ENCODE measurements at places on chromosomes 12 and 14.

- DNase-seq: no peak
These were observed 70.3 kb upstream of the PRMT8 start for GRCh38 chr12:3420693-3421092.

GRCh38 chr12:10361084-10361483, 28.8 kb downstream of the KLRK1 start:
- no peak for DNase-seq

GRCh38 chr14:104091927-104092771, 6.6 kb downstream of the ASPG start:
- no peak for DNase-seq

DNA sequence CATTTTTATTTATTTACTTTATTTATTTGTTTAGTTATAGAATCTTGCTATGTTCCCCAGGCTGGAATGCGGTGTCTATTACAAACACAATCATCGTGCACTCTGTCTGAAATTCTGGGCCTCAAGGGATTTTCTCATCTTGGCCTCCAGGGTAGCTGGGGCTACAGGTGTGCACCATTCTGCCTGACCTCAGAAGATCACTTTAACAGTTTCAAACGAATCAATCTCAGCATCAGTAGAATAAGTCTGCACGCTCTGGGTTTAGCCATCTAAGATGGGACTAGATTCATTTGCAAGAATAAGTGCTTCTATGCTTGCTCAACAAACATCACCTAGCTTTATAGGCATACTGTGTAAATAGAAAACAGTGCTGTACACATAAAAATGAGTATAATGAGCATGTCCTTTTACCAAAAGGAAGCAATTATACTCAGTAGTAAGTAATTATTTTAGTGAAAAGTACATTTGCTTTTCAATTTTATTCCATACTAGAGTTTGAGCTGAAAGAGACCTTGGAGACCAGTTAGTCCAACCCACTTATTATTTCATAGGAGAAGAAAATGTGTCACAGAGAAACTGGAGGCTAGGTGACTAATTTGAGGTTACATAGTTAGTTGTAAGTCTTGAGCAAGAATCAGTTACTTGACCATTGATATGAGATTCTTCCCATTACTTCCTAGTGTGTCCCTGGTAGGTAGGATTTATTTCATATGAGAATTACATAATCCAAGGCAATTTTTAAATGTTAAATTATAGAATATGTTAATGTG, 456.5 kb upstream of the LMO3 start:
- DNase-seq: no peak

DNA sequence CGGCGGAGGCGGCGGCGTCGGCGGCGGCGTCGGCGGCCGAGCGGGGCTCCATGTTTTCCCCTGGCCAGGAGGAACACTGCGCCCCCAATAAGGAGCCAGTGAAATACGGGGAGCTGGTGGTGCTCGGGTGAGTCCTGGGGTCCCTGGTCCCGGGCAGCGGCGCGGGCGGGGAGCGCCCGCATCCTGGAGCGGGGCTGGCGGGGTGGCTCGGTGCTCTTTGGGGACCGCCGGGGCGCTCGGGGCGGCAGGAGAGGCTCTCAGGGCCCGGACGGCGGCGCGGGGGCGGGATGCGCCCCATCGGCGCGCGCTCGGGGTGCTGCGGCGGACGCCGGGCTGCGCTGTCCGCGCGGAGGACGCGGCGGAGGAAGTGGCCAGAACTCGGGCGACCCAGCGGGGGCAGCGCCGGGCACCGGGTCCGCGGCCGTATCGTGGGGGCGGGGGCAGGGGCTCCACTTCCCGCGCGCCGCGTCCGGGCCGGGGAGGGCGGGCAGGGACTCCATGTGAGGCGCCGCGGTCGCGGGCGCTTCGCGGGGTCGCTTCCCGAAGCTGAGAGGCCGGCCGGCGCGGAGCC, 485 bp downstream of the PELI2 start:
- no peak for DNase-seq

- DNase-seq: no peak
These were observed 53.5 kb upstream of the DUSP6 start for GRCh38 chr12:89405626-89406345.

DNA sequence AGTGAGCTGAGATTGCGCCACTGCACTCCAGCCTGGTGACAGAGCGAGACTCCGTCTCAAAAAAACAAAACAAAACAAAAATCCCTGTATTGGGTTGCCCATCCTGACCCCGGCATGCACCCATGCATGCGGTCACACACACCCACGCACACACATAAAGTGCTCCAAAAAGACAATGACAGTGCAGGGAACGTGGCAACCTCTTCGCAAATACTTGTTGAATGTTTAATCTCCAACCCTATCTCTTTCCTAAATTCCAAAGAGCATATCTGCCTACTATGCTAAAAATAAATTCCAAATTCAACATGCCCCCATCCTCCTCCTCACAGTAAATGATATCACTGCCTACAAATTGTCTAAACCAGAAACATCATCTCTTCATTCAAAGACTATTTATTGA, 13.5 kb downstream of the SLC7A7 start:
- no peak for DNase-seq

- no peak for DNase-seq
These were observed 2.8 kb upstream of the PELI2 start for GRCh38 chr14:56115334-56115870.

GRCh38 chr14:35932659-35933159, 106.6 kb downstream of the BRMS1L start:
- no peak for DNase-seq

- DNase-seq: no peak
These were observed 222.5 kb upstream of the GRIP1 start for GRCh38 chr12:66901138-66901932.

- DNase-seq: no peak
These were observed 18.5 kb downstream of the BDKRB1 start for GRCh38 chr14:96274543-96274942.

GRCh38 chr12:99732131-99732530, 84.6 kb downstream of the GARIN6 start:
- DNase-seq: no peak

GRCh38 chr14:24232645-24233537, at the start of gene GMPR2:
Gene GMPR2 (plus strand): TSS chr14:24232929. CDS start chr14:24233254, 325 bp downstream.
- no peak for DNase-seq

GRCh38 chr12:54356951-54357356, 7.3 kb downstream of the GPR84 start:
- no peak for DNase-seq

- peak; percentile 81 for DNase-seq
These were observed 26.8 kb downstream of the TMEM63C start for GRCh38 chr14:77208291-77208978.

DNA sequence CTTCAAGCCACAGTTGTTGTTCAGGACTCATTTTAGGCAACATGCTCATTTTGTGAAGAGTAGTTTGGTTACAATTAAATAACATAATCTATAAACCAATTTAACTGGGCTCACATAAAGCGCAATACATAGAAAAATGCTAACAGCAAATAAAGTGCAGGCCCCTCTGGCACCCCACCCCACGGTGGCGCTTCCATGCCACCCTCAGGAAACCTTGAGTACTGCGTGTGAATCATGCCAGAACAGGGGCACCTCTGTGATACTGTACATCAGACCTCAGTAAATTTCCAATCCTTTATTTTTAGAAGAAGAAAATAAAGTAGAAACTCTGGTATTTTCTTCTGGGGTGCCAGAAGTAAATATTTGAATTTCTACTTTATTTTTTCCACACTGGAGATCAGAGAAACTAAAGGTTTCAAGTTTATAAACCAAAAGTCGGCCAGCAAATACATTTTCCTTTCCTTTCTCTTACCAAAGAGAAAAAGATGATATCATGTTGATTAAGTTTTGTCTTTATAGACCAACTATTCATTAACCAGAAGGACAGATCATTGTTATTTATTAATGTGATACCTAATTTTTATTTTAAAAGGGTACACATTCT, 316.8 kb downstream of the PAWR start:
- no peak for DNase-seq

- no peak for DNase-seq
These were observed 603 bp upstream of the ENDOU start for GRCh38 chr12:47725893-47726292.

GRCh38 chr14:30988509-30988908, 36.9 kb upstream of the AP4S1 start:
- no peak for DNase-seq

- DNase-seq: no peak
These were observed 458.5 kb upstream of the FLRT2 start for GRCh38 chr14:85071447-85071846.

GRCh38 chr14:38127356-38127755, 80.3 kb upstream of the SSTR1 start:
- no peak for DNase-seq

GRCh38 chr12:92928421-92928961, 604 bp downstream of the EEA1 start:
- no peak for DNase-seq

- DNase-seq: no peak
These were observed 63.5 kb downstream of the PELI2 start for GRCh38 chr14:56181681-56182085.

Measured in neuronal stem cell (in vitro differentiated cells).